Stimulated activated naive CD4-positive, alpha-beta T cell (primary cell): ENCODE measurements at places on chromosomes 11 and 22.

DNA sequence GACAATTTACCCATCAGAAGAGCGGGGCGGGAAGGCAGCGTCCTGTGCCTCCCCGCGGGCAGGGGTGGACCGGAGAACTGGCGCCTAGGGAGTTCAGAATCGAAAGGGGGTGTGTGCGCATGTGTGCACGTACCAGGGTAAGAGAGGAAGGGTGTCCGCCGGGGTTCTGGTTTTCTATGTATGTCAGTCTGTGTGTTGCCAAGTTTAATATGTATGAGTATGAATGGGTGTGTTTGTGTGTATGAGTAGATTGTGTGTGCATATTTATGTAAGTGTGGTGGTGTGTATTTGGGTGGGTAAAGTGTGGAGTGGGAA, 2.0 kb downstream of the KCNC1 start:
- DNase-seq, result no peak

DNA sequence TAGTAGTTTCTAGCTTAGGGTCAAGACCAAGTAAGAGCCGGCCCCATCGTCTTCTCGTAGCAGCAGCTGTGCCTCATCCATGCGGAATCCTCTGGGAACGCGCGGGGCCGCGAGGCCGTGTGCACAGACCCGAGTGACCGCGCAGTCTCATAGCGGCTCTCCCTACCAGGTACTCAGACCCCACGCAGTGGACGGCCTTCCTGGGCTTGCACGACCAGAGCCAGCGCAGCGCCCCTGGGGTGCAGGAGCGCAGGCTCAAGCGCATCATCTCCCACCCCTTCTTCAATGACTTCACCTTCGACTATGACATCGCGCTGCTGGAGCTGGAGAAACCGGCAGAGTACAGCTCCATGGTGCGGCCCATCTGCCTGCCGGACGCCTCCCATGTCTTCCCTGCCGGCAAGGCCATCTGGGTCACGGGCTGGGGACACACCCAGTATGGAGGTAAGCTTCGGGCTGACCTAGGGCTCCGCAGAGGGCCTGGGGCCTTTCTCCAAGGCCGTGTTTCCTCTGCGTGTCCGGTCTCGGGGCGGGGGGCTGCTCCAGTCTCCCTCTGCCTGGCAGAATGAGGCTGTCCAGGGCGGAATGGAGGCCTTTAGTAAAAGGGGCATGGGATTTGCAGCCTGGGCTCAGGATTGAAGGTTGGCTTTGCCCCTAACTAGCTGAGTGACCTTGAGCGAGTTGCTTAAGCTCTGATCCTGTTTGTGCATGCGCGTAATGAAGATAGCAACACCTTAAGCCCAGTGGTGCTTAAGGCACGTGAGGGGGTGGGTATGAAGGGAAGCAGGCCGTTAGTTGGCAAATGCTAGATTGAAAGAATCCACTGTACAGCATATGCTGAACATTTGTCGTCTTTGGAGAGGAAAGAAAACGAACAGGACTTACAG, 48.9 kb downstream of the ST14 start:
- no peak for DNase-seq

DNA sequence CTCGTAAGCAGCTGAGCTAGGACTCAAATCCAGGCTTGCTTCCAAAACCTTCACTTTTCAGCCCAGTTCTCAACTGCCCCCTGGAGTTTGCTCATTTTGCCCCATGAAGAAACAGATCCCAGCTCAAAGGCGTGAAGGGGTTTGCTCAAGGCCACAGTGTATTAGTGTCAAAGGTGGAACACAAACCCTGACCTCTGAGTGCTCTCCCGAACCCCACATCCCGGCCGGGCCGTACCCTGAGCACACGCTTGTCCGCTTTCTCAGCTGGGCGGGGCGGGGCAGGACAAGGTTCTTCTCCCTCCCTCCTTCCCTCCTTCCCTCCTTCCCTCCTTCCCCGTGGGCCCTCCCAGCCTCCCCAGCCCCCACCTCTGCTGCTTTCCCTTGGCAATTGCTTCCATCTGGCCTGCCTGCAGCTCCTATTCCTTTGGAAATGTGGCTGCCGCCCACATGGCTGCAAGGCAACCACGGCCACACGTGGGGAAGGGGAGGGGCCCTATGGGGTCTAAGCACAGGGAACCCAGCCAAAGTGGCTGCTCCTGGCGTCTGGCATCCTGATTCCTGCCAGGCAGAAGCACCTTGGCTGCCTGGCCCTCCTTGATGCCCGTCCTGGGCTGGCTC, 4.1 kb downstream of the ST3GAL4 start:
- no peak for DNase-seq

GRCh38 chr11:26849036-26849435, 127.2 kb upstream of the SLC5A12 start:
- DNase-seq, result no peak

- no peak for DNase-seq
These were observed 17.3 kb downstream of the KCTD17 start for GRCh38 chr22:37068859-37069258.

GRCh38 chr11:128904303-128904655, 13.1 kb downstream of the KCNJ5 start:
- no peak for DNase-seq

DNA sequence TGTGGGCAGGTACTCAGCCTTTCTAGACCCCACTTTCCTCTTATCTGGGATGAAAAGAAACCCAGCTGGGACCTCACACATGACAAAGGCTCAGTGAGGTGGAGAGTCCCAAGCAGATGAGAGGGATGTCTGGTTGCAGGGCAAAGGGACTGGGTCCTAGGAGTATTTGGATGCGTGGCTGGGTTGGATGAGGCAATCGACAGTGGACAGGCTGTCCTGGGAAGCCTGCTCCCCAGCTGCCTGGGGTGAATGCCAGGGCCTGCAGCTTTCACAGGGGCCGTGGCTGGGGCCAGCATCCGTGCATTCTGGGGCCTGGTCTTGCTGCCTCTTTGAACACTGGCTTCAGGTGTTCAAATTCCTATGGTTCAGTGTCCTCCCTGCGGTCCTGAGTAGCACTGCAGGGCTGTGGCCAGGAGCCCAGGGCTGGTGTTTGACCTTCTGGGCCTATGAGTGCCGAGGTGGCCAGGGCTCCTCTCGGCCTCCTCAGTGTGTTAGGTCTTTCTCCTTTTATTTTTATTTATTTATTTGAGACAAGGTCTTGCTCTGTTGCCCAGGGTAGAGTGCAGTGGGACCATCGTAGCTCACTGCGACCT, 65.3 kb downstream of the MCM5 start:
- DNase-seq, result no peak

DNA sequence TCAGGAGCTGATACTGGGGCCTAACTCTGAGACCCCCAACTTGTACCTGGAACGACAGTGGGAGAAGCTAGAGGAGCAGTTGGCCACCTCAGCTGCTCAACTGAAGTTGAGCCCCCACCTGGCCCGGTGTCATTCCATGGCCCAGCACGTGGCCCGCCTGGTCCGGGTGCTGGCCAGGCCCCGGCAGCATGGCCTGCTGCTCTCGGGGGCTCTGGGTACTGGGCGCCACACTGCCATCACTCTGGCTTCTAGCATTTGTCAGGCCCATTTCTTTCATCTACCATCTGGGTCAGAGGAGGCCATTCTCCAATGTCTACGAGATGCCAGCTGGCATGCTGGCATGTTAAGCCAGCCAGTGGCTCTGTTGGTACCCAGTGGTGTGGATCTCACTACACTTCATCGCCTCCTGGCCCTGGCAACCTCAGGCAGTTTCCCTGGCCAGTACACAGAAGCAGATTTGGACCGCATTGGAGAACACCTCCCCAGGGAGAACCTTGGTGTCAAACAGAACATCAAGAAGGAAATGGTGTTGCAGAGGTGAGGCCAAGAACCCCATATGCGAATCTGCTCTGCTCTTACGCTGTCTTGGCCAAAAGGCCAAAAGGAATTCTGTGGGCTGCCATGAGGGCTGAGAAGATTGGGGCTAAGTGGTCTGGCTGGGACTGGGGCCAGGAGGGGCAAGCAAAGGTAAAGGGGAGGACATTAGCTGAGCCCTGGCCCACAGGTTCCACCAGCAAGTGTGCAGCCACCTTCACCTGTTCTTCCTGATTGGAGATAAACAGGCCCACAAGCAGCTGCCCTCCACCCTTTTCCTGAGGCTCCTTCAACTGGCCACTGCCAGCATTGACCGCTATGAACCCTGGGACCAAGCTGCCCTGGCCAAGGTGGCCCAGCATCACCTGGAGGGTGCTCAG, 45.4 kb downstream of the RRP8 start:
- no peak for DNase-seq

GRCh38 chr22:44714703-44715350, 12.8 kb downstream of the PRR5 start:
- DNase-seq, result no peak

DNA sequence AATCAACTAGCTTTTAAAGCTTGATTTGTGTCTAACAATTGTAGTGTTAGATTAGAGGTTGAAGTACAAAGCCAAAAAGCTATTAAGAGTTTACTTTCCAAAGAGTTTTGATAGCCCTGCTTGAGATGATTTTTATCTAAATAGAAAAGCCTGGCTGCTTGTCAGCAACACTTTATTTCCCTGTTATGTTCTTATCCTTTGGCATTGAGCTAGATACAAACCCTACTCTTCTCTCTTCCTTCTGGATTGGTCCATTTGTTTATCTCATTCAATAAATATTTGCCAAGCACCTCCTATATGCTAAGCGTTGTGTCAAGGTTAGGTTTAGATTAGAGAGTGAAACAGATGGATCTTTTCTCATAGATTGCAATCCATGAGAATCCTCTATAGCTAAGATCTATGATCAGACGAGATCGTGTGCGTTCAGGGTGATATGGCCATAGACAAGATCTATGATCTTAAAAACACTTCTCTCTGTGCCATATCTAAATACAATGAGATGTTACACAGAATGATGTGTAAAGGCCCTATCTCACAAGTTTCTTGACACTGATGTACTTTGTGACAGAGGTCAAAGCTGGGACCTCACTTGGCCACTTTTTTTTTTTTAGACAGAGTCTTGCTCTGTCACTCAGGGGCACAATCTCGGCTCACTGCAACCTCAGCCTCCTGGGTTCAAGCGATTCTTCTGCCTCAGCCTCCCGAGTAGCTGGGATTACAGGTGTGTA, 57.8 kb downstream of the CTNND1 start:
- DNase-seq, result no peak

GRCh38 chr11:131737357-131737756, 366.9 kb downstream of the NTM start:
- DNase-seq, result no peak

DNA sequence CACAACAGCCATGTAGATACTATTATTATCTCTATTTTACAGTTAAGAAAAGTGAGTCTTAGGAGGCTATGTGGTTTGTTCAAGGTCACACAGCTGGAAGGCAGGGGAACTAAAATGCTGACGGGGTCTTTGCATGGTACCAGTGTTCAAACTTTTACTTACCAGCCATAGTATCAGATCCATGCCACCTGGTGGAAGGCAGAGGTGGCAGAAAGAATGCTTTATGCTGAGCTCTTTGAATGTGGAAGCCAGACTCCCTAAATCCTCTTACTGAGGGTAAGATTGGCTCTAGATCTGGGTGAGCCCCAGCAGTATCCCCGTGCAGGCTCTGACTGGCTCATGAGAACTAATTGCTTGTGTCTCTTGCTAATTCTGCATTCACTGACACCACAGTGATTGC, 54.3 kb upstream of the NAV2 start:
- DNase-seq, result no peak

DNA sequence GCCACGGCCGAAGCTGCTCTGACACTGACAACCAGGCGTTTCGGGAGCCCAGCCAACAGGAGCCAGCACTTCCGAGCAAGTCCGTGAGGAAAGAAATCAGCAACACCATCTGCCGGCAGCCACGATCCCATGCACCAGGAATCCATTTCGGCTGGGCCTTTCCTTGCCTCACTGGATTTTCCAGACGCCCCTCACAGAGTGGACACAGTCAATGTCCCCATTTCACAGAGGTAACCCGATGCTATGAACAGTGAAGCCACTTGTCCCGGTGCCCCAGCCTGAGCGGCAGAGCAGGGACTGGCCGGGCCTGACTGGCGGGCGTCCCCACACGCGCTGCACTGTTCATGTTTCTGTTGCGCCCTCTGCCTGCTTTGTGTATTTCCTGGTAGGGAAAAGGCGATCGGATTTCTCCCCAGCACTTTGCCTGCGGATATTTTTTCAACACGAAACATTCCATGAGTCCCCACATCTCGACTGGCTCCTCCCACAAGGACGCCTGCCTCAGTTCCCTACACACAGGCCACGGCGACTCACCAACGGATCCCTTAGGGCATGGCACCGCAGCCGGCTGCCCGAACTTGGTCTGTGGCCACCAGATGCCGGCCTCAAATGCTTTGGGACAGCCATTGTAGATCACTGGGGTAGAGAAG, 55.3 kb downstream of the TRMU start:
- DNase-seq, result no peak

DNA sequence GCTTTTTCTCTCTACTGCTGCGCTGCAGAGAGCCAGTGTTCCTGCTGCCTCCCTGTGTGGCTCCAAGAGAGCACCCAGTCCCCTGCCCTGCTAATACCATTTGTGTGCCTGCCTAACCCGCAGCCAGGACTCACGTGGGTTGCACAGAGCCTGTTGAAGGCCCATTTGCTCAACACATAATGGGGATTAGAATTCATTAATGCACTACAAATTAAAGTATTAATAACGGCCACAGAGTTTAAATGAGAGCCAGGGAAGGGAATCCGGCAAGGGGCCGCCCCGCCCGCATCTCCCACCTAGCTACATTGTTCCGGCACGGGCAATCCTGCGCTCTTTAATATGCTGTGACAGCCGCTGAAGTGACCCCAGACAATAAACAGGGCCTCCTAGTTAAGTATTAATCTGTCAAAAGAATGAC, 211.3 kb downstream of the NXPE2 start:
- DNase-seq, result no peak

DNA sequence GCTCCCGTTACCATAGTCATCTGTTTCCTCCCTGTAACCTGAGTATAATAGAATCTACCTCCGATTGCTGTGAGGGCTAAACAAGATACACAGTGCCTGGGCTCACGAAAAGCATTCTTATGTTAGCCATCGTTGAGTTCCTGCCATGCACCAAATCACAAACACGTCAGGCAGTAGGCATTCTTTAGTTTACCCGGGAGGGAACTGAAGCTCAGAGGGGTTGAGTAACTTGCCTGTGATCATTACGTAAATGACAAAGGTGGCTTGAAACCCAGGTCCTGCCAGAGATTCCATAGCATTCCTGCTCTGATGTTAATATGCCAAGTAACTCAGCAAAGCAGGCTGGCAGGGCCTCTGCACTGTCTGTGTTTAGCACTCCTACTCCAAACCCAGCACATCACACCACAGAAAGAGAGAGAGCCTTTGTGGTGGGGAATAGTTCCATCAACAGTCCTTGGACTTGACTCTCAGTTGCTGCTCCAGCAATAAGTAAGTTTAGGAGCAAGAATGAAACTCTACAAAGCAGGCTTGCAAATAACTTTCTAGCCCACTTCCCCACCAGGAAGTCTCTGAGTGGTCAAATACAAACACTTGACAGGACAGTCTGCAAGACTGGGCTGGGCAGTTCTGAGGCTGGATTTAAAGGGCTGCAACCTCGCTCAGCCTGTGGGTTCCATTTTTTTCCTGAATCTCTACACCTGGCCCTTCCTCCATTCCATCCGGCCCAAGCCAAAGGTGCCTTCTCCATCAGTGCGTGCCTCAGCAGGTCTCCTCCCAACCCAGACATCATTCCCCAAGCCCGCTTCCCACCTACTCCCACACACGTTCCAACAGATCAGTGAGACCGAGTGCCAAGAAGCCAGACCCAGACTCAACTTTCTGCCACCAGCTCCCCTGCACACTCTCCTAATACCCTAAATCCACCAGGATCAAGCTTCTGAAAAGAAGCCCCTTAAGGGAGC, 1.1 kb downstream of the SCN2B start:
- DNase-seq, result no peak

- no peak for DNase-seq
These were observed 236.3 kb upstream of the ZC3H12C start for GRCh38 chr11:109856928-109857327.
